ENCODE measurements at places on chromosomes 13 and 19.

GRCh38 chr19:12996406-12997094 lies 1.3 kb downstream of the NFIX start:
- DNase-seq: no peak

GRCh38 chr19:31346184-31347059 lies 2.8 kb downstream of the TSHZ3 start:
- DNase-seq: no peak

DNA sequence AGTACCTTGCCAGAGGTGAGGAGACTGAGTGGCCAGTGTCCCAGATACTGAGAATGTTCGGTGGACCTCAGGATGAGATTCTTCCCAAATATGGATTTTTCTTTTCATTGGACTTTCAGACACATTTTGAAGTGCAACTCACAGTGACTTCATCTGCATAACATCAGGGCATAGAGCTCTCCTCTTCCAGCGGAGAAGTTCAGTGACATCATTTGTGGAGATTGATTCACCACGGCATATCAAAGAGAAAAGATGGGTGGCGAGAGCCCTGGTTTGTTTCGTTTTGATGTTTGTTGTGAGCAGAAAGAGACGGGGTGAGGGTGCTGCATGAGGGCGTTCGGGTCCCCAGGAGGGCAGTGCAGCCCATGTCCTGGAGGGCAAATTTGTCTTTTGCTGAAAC lies 120.1 kb upstream of the GPR12 start:
- DNase-seq: no peak

- DNase-seq: no peak
Observed at GRCh38 chr13:39804332-39805210, 149.1 kb downstream of the COG6 start.

DNA sequence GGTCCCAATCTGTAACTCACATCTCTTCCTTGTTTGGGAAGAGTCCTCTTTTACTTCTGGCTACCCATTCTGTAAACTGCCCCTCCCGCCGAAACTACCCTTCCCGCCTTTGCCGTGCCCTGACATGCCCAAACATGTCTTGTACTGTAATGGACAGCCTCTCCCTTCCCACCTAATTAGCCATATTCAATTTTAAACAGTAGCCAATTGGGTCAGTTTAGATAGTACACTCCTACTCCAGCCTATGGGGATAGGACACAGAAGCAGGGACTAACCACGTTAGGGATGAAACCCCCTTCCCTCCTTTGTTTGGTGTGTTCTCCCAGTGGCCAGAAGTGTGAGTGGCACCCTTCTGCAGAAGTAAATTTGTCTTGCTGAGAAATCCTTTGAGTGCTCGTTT lies 34.2 kb downstream of the SACS start:
- no peak for DNase-seq

GRCh38 chr13:112686987-112687386 lies 2.9 kb upstream of the ATP11A start:
- DNase-seq: no peak

DNA sequence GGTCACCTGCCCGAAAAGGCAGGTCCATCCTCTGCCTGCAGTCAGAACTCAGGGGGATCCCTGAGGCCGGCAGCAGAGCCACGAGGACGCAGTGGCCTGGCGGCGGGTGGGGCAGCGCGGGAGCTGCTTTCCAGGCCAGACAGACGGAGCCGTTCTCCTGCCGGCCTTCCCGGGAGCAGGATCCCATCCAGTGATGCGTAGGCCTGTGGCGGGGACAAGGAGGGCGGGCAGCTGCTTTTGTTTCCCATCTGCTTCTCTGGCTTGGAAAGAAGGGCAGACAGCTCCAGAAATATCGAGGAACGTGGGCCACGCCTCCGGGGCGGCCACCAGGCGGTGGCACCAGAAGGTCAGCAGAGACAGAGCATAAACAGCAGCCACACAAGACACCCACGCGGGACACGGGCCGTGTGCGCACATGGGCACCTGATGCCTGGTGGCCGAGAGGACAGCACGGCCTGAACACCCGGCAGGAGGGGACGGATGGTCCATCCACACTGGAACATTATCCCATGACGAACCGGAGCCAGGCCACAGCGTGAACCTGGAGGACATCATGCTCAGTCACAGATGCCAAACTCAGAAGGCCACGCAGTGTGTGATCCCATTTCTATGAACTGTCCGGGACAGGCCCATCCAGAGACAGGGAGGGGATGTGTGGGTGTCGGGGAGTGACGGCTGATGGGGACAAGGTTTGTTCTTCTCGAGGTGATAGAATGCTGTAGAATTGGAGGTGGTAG lies 13.9 kb upstream of the MKNK2 start:
- no peak for DNase-seq

- no peak for DNase-seq
Observed at GRCh38 chr19:6423499-6424194, 964 bp downstream of the KHSRP start.

DNA sequence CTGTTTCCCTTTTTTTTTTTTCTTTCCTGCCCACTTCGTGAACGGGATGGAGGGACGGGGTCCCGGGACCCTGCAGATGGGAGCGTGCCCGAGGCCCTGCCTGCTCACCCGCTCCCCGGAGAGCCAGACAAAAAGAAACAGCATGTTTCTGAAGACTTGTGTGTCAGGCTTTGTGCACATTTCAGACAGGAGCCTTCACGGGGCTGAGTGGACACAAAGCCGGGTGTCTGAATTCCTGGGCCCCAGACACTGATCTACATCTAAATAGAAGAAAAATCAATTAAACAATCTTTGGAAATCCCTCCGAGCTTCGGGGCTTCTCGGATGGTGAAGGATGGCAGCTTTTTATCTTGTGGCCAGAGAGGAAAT lies 4.2 kb downstream of the PGPEP1 start:
- DNase-seq: no peak

- DNase-seq: no peak
Observed at GRCh38 chr13:100274942-100275506, 186.1 kb downstream of the PCCA start.

DNA sequence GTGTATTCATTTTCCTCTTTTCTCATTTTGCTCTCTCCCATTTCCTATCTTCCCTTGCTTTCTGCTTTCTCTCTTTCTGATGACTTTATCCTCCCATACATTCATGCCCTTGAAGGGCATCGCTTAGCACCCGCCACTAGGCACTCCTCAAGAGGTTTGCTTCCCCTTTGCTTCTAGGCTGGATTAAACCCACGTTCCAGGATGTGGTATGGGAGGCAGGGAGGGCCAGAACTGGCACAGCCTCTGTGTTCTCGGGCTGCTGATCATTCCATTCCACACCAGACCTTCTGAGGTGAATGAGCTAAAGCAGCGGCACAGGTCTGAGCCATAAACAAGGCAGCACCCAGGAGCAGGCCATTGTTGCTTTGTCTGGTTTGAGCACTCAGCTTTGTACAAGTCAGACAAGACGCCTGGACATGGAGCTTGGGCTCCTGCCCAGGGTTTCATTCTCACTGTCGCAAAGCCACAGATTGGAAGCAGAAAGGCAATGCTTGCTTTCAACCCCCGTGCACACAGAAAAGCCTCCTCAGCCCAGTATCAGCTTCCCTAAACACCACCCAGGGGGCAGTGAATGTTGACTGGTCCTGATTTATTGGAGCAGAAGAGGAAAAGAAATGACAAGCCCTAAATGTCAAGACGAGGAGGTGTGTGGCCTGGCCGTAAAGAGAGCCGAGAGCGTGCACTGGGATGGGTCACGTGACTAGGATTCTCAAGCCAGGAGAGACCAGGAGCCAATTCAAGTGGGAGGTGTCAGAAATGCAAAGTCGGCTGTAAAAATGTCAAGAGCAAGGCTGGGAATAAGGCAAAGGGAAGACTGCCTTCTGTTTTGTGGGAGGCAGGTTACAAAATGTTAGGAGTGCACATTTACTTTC lies 218.0 kb upstream of the SERP2 start:
- DNase-seq: no peak

- DNase-seq: no peak
Observed at GRCh38 chr19:10568062-10568825, 535 bp downstream of the CDKN2D start.

DNA sequence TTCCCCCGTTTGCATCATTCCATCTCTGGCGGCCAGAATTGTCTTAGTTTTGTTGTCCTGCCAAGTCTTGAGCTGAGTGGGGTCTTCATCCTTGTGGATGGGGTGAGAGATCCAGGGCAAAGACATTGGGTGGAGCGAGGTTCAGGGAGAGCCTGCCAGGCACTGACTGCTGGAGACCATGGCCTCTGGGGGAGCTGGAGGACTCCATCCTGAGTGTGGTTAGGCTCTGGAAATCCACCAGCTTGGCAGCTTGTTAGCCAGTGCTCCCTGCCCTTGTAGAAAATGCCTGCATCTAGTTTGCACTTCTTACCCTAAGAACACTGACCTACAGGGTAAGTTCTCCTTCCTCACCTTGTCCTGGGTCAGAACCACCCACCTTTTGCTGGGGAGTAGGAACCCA lies 97.2 kb upstream of the ZNF536 start:
- DNase-seq: no peak

DNA sequence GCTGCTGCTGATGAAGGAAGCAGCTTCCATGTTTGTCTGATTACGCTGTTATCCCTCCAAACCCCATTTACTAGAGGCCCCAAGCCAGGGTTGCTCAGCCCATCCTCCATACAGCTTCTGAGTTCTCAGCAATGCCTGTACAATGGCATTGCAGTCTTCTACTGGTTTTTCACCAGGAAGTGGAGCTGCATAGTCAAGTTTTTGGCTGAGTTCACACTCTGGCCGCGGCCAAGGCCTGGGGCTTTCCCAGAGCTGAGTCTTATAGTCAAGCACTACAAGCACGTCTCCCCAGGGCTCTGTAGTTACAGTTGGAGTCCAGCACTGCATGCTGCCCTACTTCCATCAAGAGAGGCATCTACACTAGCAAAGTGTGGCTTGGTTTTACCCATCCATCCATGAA lies 182.5 kb downstream of the POU4F1 start:
- DNase-seq: no peak

DNA sequence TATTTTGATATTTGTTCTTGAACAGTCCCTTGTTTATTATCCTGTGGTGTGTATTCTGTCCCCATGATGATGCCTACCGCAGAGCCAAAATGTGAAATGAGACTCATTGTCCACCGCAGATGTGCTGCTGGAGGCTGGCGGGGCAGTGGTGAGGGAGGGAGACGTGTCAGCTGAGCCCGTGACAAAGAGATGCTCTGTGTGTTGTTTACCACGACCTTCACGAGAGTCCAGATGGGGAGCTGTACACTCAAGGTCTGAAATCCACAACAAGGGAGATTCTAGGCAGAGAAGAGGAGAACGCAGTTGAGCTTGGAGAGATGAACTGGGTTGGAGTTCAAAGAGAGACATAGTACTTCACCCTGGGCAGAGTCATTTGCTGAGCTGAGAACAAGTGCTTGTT lies 20.8 kb upstream of the AMER2 start:
- no peak for DNase-seq

DNA sequence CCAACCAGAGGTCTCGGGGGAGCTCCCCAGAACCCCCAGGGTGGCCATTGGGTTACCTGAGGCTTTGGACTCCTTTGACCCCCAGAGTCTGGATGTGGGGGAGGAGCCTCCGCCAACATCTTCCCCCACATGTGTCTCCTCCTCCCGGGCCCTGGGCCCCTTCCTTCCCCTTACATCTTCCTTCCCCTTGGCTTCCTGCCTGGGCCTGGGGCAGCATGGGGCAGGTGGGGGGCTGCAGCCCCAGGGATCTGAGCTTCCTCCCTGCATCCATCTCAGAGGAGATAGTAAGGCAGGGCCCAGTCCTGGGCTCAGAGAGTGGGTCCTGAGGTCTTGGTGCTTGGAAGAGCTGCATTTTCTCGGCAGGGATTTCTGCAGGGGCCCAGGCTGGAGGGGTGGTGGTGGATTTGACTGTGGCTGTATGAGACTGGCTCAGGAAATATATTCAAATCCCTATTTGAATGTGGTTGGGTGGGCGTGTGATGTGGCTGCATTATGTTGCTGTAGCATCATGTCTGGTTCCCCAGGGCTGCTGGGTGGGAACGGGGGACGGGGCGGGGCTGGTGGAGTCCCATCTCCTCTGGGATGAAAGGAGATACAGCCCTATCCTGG lies 919 bp downstream of the VAV1 start:
- no peak for DNase-seq

Measured in NCI-H2081 treated with DMSO at 0.1 percent for 48 hours (cell line).